ENCODE measurements at places on chromosomes 5 and 9.

DNA sequence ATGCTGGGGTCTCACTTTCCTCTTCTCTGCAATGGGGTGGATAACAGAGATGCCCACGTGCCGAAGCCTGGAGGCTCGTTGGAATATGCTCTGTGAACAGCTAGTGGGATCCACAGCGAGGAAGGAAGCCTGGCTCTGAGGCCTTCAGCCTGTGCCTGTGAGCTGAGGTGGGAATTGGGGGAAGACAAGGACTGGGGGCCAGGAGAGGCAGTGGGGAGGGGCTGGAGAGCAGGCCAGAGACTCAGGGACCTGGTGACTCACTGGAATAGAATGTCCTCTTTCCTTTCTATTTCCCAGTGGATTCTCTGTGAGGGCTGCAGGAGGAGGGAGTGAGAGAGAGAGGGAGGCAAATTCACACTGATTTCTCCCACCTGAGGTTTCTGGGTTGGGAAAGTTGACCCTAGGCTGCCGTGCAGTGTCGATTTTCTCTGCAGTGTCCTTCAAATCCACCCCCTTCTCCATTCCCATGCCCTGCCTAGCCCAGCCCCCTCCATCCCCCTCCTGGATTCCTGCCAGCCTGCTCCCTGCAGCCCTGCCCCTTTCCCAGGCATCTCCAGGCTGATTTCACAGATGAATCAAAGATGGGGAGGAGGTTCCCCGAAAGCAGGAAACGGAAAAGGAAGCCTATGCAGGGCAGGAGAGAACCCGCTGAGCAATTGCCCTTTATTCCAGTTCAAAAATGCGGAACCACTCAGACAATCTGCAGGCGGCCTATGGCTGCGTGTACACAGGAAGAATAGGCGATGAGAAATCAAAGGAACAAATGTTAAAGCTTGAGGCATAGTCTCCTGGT, 1.4 kb upstream of the SPAAR start:
- no peak for DNase-seq

DNA sequence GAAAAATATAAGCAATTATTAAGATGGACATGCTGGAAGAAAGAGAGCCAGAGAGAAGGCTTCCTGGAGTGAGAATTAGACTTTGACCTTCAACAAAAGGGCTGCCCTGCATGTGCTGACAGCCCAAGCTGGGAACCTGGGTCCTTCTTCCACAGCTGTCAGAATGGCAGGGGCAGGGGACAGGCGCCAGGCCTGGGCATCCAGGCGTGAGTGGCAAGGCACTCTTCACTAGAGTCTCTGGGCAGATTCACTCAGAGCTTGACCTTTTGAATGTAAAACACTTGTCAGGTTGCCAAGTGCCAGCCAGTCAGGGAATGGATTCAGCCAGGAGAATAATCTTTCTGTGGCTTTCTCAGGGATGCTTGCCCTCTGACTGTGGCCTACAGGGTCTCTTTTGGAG, 119.1 kb upstream of the CLINT1 start:
- DNase-seq, result no peak

DNA sequence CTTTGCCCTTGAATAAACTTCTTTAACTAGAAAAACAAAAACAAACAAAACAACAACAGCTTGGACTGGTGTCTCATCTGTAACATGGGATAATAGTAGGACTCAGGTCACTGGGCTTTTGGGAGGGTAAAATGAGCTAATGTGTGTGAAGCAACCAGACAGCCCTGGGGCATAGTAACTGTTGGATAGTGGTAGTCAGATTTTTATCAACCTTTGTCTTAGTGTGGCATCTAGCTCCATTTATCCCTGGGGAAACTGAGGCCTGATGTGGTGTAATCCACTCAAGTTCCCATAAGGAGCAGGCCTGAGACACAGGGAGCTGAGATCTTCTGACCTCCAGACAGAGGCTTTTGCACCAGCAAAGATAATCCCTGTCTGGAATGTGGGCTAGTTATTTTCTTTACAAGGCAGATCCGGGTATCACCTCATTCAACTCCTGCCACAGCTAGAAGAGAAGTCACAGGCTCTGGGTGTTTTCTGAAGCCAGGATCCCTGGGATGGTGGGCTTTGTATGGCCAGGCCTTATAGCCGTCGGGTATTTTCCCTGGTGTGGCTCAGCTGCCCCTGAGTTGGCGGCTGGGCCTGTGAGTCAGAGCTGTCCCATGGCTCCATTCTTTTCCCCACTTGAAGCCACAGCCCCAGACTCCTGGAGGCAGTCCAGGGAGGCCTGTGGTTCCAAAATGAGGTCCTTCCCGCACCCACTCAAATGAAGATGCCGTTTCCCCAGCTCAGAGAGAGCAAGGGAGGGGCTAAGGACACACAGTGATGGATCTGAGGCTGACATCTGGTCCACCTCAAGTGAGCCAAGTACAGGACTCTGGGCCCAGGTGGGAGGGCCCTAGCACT, 26.1 kb upstream of the CSF1R start:
- DNase-seq, result no peak

DNA sequence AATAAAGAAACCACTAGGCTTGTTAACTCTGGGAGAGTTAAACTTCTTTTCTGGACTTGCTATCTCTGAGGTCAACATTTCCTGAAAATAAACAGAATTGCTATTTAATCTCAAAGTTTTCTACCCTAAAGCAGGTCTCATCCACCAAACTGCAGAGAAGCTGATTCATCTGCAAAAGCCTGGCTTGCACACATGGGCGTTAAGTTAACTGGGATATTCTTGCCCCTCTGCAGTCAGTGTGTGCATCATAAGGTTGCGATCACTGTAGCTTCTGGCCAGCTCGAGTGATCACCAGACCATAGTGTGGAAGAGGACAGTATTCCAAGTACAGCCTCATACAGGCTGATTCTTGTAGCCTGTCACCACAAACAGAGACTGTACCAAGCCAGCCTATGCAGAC, 99.2 kb downstream of the SPOCK1 start:
- no peak for DNase-seq

DNA sequence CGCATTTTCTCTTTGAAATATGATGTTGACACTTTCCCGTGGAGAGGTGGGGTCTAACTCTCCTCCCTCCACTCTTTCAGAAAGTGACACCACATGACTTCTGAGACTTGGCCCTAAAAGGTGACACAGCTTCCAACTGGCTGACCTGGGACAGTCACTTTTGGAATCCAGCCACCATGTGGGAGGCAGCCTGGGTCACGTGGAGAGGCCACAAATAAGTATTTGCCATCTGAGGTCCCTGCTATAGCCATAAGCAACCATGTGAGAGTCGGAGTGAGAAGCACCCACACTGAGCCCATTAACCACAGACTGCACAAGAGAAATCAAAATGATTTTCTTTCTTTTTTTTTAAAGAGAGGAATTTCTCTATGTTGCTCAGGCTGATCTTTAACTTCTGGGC, 4.1 kb upstream of the PHYKPL start:
- no peak for DNase-seq

GRCh38 chr9:76734716-76735115, 29.5 kb upstream of the PCA3 start:
- DNase-seq, result no peak

DNA sequence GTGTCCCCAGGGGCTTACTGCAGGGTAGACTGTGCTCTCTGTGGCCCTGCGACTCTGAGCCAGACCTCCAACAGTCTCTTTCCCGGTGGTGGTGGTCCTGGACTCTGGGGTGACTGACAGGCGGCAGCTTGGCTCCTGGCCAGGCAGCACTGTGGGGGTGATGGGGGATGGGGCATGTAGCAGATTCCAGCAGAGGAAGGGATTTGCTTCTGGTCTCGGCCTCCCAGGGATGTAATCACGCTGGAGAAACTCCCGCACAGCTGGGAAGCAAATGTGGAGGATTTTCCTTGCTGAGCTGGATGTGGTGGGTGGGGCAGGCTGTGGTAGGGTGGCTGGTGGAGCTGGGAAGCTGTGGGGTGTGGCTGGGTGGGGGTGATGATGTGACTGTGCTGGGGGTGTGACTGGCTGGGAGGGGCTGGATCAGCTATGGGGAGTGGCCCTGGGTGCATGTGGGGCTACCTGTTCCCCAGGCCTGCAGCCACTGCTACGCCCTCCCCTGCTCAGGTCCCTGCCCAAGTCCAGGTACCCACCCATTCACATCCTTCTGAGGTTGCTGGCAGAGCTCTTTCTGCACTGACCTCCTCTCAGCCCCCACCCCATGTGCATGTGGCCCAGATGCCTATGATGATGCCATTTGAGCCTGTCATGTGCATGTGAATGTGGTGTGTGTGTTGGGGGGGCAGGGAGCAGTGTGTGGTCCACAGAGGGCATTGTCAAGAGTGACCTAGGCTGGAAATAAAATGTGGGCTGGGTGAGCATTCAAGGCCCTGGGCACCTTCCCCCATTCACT, 3.8 kb downstream of the NDST1 start:
- no peak for DNase-seq

GRCh38 chr9:125440411-125440810, 178.8 kb downstream of the GAPVD1 start:
- DNase-seq, result no peak

DNA sequence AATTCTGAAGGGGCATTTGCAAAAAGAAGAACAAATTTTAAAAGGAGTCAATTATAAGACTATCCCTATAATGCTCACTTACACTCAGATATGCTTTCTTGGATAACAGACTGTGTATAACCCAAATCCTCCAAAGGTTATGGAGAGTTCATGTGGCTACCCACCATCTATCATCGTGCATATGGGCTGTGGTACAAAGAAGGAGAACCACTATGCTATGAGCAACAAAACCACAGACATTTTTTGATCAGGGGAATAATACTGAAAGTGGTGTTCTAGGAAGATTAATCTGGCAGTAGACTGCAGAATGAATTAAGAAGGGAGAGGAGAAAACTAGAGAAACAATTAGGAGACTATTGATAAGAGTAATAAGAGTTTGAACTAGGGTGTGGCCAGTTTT, 16.8 kb downstream of the NR3C1 start:
- DNase-seq, result no peak

DNA sequence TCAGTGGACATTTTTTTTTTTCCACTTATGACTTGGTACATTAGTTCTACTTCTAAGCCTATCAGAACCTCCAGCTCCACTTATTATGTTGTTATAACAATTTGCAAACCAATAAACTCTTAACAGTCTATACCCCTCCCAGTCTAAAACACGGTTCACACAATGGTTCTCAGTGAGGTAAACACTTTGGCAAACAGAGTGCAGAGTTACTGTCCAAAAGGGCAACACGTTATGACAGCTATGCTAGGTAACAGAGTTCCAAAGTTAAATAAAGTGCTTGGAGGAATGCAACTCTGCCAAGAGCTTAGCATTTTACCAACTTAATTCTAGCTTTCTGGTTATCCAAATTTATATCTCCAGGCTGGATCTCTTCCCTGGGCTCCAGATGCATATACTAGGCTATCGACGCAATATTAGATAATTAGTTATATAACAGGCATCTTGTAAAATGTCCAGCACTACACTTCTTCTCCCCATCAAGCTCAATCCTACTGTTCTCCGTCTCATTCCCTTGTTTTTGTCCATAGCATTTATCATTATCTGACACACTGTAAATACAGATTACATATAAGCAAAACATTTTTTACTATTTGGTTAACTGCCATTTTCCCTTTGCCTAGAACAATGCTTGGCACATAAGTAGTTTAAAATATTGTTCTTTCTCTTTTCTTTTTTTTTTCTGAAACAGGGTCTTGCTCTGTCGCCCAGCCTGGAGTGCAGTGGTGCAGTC, 14.3 kb downstream of the FNBP1 start:
- DNase-seq, result no peak

- DNase-seq, result peak; percentile 10
Observed at GRCh38 chr5:163695830-163696578, 190.6 kb downstream of the MAT2B start.

DNA sequence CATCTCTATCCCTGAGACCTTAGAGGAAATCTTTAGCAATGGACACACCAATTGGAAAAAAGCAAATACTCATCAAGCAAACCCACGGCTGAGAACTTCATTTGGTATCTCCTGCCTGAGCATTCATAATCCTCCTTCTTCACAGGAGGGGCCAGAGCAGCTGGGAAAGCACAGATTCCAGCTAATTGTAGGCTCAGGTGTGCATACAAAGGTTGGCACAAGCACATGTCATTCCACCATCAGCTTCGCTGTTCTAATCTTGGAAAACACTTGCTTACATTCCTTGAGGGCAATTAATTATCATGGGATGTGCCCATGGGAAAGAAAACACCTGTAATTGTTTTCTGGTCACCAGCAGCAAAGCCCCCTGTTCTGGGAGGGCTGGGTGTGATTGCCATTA, 376.6 kb downstream of the SPOCK1 start:
- DNase-seq, result no peak

DNA sequence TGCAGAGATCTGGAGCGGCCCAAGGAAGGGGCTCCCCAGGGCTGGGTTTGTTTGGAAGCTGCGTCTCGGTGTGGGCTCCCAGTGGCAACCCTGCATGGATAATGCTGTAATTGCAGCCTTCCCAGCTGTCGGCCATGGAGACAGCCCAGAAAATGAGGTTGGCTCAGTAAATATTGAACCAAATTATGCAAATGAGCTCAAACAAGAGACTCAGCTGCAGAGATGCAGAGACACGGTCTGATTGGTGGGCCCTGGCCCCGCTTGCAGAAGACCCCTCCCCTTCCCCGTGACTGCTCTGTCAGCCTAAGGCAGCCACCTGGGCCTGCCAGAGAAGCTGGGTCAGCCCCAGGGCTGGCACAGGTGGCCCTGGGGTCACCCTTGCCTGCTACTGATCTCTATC, 75.9 kb downstream of the RAD23B start:
- peak; percentile 45 for DNase-seq

- DNase-seq, result no peak
Observed at GRCh38 chr5:65451436-65451835, 30.3 kb downstream of the ADAMTS6 start.

- DNase-seq, result no peak
Observed at GRCh38 chr5:107917983-107918382, 247.2 kb upstream of the EFNA5 start.

DNA sequence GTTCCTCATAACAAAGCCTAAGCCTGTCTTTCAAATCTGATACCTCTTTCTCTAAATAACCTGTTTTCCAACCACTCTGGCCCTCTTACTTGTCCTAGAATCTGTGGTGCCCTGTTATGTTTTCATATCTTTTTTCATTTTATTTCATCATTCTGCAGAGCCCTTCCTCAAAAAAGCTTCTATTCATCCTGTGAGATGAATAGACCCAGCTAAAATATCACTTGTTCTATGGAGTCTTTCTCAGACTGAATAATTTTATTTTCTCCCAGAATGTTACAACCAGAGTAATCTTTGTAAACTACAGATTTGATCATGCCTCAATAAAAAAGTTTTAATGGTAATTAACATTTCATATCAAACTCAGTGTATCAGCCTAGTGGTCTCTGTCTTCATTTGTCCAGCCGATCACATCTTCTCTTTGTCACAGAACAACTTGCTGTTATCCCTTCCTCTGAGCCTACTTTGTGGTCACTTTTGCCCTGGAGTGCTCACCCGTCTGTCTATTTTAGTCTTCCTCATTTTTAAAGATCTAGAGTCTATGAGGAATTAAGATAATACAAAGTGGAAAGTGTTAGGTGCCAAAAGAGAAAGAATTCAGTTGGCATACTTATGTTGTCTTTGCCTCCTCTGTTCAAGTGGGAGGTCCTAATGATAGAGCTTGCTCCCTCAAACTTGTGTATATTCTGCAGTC, 77.8 kb downstream of the ZCCHC7 start:
- no peak for DNase-seq

Data from NCI-H1092 (cell line).